Activated CD8-positive, alpha-beta memory T cell treated with anti-CD3 and anti-CD28 coated beads for 1 hour (primary cell): ENCODE measurements at places on chromosomes 2 and 18.

DNA sequence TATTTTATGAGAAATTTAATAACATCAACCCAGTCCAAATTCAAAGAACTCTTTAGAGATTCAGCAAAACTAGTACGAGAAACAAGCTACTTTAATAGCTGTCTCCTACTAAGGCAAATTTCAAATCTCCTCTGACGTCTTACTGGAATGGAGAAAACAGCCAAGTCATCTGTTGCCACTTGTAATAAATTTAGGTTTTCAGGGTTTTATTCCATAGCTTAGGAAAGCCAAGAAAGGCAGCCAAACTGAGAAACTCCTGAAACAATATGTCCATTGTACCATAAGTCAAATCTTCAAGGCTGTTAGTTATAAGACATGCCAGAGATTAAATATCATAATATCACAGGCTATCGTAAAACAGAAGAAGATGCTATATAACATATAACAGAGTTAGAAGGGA, 524.6 kb upstream of the SETBP1 start:
- no peak for DNase-seq

GRCh38 chr2:217790195-217790594, 212.6 kb downstream of the TNS1 start:
- DNase-seq, result no peak

- DNase-seq, result no peak
These were observed 48.3 kb downstream of the ALPK2 start for GRCh38 chr18:58580623-58581022.

GRCh38 chr2:127917916-127918315, 32.2 kb upstream of the AMMECR1L start:
- DNase-seq, result no peak

DNA sequence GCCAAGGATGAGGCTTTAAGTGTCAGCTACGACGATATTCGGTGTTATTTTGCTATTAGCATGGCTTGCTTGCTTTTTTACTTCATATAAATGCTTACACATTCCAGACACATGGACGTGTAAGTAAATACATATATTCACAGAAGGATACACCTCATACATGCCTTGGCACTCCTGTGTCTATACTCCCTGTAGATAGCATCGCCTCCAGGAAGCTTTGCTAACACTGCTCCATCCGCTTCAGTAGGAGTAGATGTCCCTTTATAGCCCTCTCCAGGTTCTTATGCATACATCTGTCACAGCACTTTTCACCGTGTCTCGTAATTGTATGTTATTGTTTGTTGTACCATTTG, 27.5 kb upstream of the KCTD1 start:
- DNase-seq, result no peak

DNA sequence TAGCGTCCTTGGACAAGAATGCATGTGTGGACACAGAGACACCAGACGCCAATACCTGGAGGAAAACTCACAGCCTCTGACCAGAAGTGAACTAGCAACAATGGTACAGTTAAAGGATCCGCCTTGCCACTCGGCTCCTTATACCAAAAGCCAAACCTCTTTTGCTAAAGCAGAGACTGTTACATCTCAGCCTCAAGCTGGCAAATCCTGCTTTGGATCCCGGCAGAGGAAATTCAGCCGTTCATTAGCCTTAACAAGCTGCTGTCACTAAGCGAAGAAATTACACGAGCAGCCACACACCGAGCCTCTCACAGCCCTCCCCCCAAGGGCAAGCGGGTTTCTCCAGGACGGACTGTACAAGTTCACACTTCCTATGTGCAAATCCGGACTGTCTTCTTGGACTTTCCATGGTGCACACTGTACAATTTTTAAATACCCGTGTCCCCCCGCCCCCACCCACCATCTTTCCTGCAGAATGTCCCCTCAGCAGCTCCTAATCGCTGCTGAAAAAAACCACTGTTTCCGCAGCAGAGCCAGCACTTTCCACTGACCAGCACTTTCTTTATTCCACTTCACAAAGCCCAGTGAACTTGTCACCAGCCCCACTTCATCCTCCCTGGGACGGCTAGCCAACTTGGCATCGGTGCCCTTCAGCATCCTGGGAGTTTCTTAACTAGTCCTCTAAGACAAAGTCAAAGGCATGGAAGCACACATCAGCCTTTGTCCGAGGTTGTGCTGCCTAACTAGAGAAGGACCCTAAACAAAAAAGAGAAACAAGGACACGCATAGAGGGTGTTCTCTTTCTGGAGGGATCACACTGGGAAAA, 1.5 kb downstream of the KLF7 start:
- DNase-seq, result no peak

GRCh38 chr2:174775571-174775980, 11.3 kb upstream of the CHRNA1 start:
- no peak for DNase-seq

DNA sequence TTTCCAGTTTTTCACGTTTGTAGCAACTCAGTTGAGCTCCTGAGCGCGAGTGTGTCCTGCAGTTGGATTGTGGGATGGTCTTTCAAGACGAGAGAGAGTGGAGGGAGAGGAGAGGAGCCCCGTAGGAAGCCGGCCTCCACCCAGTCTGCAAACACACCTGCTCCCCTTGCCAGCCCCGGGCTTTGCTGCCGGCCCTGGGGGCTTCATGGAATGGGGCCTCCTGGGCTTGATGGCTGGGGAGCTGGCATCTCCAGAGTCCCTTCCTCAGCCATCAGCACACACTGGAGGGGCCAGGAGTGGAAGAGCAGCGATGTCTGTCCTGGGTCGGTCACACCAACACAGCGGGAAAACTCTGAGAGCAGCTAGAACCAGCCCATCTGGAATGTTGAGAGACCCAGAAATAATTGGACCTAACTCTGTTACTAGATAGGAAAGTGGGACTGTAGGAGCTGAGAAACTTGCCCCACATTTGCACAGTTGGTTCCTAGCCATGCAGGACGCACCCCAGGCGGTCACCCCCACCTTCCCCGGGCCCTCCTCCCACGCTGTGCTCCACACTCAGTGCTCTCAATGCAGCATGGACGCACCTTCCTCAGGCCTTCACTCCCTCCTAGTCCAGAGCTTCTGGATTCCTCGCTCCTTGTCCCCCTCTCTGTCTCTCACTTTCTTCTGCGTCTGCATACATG, 69.6 kb downstream of the PTGR3 start:
- no peak for DNase-seq

GRCh38 chr2:128432423-128432822, 113.8 kb upstream of the HS6ST1 start:
- no peak for DNase-seq

DNA sequence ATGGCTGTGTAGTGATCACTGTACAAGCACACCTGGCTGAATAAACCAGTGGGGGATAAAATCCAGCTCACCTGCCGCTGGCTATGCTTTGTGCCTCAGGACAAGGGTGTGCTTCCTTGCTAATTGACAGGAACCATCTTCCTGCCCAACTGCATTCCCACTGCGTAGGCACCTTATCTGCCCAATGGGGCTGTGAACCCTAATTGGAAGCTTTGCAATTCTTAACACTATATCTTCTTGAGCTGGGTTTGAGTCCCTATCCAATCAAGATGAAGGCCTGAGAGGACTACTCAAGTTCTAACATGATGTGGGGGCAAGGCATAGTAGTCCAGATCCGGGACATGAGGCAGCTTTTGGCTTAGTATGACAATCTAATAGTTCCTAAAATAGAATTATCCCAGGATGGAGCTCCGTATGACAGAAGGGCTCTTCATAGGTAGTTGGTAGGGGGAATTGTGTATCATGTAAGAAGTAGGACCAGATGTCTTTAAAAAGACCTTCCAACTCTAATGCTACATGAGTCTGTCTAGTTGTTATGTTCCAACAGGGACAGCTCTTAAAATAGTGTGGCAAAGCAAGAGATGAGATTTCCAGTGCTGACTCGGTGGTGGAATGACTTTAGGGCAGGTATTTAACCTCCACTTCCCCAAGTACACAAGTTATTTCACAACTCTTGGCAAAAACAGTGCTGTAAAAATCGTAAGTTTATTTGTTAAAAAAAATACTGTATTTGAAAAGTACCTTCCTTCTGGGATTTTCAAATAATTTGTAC, 2.3 kb upstream of the TMEM150A start:
- no peak for DNase-seq
